Tibial nerve (tissue), 4 donors: ENCODE measurements at places on chromosomes 3 and 15. TPM values are rescaled to one million over a fixed set of nuclear protein-coding genes. Genes with fewer than 3 reads are reported as not detected.

Gene FANCD2OS
- not detected for total RNA-seq

Gene ITIH1
- not detected for total RNA-seq

Gene MAP1A
- 21.9 TPM for total RNA-seq

GRCh38 chr3:38141173-38141951, 2.9 kb downstream of the MYD88 start:
- DNase-seq = no peak

GRCh38 chr15:66934868-66935520, 130.4 kb upstream of the SMAD3 start:
- no peak for DNase-seq

GRCh38 chr3:167394003-167394402, 13.9 kb upstream of the ZBBX start:
- no peak for DNase-seq

- DNase-seq = no peak
Measured at GRCh38 chr3:163878396-163878795, 1199.9 kb downstream of the SI start.

DNA sequence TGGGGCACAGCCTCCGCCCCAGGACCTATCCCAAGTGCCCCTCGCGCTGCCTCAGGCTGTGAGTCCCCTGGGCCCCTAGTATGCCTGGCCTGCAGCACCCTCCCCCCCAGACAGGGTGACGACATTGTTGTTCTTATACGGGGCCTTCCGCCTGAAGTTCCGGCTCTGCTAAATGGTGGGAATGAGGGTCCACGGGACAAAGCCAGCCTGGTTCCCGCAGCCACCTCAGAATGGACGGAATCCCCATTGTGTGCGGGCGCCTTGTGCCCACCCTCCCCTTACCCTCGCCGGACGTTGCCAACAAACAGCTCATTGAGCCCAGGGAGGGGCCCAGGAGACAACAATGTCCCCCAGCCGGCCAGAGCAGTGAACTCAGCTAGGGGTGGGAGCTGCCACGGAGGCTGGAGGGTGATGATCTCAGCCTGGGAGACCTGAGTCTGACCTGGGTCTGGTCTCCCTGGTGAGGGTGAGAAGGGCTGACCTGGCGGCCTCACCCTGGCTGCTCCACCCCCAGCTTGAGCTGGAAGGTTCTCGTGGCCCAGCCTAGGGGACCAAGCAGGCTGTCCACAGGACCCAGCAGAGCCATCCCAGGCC, 10.2 kb upstream of the DLL4 start:
- DNase-seq = no peak

DNA sequence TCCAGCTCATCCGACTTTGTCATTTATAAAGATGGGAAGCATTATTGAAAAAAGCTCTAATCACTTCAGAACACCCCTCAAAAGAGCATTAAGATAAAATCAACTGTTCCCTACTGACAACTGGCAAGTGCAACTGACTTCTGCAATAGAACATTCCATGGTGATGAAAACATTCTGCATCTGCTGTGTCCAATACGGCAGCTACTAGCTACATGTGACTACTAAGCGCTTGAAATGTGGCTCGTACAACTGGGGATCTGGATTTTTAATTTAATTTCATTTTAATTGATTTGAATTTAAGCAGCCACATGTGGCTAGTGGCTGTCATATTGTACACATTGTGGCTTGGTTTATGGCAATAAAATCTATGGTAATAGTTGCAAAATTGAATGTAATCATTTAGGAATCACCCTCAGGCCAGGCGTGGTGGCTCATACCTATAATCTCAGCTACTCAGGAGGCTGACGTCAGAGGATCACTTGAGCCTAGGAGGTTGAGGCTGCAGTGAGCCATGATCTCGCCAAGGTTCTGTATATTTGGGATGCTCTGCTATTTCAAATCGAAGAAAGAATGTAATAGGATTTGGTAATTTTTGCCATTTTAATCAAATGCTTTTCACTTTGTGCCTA, 390.3 kb downstream of the GABRB3 start:
- DNase-seq = no peak

DNA sequence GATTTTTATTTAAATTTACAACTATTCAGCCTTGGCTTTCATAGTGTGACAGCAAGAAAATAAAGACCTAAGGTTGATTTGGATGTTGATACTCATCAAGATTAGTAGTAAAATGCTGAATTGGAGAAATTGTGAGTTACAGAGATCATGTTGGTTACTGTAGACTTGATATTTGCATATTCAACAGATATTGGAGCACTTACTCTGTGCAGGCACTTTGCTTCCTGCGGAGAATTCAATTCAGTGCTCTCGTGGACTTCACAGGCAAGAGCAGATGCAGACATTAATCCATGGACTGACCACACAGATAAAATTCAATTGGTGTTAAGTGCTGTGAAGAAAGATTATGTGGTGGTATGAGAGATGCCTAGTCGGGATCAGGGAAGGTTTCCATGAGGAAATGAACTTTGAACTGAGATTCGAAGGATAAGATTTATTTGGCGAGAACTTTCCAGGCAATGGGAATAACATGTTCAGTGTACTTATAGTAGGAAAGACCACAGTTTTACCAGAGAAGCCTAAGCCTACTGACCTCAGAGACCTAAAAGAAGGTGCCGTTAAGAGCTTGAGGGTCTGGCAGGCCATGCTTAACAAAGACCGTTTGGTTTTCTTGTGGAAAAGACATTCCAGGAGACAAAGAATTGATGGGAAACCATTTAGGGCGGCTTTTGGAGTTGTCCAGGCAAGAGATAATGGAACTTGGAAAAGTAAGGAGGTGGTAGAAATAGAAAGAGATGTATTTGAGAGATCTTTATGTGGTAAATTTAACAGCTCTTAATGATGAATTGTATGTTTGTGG, 4.3 kb downstream of the SELENOT start:
- DNase-seq = no peak

DNA sequence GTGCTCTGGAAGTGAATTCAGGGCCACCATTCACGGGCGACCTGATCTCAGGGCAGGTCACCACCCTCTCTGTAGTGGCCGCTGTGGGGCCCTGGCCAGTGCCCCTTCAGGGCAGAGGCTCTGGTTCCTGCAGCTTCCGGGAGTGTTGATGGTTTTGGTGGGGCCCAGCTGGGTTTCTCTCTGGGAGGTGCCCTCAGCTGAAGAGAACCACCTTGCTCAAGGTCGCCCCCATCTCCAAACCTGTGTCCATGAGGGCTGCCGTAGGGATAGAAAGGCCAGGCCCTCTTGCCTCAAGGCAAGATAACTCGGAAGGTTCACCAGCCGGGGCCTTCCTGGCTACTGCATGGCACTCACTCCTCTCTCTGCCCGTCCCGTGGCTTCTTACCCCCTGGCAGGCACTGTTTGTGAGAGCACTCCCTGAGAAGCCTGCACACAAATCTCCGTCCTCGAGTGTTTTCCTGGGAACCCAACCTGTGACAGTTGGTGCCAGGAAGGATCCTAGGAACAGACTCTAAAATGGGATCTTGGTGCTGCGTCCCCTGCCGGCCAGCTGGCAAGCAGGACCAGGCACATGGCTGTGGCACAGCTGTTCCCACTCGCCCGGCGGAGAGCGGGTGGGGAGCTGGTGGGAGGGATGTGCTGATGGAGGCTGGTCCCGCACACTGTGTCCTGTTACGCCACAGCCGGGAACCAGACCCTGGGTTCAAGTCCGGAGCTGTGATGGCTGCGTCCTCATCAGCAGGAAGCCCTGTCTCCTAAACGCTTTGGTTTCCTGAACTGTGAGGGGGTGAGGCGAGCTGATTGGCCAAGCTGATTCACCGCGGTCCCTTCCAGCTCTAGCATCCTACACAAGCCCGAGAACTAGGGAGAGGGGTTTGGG, 23.2 kb upstream of the PIGZ start:
- DNase-seq = no peak

DNA sequence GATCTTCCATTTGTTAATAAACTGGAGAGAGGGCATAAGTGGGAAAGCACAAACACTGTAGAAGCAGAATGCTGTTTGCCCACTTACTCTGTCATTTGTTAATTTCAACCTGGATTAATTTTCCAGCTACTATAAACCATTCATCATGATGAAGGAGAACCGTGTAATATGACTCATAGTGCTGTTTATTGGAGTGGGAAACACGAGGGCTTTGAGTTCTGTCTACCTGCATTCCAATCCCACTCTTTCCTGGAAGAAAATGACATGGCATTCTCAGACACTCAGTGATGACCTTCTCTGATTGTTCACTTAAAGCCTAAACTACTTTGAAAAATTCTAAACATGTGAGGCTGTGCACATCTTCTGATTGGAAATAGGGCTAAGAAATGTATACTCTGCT, 826.7 kb downstream of the AGBL1 start:
- DNase-seq = no peak

DNA sequence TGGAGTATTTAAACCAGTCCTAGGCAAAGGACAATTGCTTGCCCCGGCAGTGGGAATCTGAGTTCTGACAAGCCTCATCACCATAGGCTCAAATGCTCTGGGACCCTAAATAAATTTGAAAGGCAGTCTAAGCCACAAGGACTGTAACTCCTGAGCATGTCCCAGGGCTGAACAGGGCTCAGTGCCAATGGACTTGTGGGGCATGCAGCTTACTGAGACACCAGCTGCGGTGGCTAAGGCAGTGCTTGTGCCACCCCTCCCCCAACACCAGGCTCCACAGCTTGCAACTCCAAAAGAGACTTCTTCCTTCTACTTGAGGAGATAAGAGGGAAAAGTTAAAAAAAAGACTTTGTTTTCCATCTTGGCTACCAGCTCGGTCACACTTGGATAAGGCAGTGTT, 289.7 kb upstream of the DCBLD2 start:
- no peak for DNase-seq

GRCh38 chr3:87550892-87551291, 274.5 kb upstream of the POU1F1 start:
- no peak for DNase-seq
